ENCODE measurements at places on chromosomes 16 and 17.

DNA sequence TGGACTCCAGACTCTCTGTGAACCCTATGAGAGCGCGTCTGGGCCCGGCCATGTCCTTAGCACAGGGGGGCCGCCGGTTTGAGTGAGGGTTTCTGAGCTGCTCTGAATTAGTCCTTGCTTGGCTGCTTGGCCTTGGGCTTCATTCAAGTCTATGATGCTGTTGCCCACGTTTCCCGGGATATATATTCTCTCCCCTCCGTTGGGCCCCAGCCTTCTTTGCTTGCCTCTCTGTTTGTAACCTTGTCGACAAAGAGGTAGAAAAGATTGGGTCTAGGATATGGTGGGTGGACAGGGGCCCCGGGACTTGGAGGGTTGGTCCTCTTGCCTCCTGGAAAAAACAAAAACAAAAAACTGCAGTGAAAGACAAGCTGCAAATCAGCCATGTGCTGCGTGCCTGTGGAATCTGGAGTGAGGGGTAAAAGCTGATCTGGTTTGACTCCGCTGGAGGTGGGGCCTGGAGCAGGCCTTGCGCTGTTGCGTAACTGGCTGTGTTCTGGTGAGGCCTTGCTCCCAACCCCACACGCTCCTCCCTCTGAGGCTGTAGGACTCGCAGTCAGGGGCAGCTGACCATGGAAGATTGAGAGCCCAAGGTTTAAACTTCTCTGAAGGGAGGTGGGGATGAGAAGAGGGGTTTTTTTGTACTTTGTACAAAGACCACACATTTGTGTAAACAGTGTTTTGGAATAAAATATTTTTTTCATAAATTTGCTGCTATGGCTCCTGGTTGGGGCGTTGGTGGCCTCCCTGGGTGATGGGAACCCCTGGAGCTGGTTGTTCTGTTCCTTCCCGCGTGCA, 23.1 kb downstream of the STAT5A start:
- no peak for DNase-seq

DNA sequence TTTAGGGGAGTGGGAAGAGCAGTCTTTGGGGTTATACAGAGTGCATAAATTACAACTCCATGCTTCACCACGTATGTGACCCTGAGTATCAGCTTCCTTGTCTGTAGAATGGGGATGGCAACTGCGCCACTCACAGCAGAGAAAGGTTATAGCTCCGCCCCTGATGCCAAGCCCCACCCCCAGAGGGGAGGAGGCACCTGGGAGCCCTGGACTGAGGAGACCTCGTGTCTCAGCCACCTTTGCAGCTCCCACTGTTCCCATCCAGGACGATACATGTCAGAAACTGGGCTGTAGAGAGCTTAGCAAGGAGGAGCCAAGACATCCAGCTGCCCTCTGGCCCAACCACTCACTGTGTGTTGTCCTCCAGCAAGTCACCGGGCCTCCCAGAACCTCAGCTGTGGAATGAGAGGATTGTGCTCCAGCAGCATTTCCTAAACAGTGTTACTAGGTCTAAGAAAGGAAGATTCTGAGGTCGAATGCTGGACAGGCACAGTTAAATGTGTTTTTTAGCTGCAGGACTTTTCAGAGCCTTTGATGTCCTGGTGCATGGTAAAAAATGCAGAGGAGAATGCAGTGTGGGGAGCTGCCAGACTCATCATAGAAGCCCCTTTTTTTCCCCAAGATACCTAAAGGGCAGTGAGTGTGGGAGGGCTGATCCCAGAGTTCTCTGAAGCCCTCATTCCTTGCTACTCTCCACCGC, 49.4 kb downstream of the BEAN1 start:
- DNase-seq = peak; percentile 50

- DNase-seq = no peak
These were observed 5.6 kb downstream of the SLC16A3 start for GRCh38 chr17:82234211-82235055.

DNA sequence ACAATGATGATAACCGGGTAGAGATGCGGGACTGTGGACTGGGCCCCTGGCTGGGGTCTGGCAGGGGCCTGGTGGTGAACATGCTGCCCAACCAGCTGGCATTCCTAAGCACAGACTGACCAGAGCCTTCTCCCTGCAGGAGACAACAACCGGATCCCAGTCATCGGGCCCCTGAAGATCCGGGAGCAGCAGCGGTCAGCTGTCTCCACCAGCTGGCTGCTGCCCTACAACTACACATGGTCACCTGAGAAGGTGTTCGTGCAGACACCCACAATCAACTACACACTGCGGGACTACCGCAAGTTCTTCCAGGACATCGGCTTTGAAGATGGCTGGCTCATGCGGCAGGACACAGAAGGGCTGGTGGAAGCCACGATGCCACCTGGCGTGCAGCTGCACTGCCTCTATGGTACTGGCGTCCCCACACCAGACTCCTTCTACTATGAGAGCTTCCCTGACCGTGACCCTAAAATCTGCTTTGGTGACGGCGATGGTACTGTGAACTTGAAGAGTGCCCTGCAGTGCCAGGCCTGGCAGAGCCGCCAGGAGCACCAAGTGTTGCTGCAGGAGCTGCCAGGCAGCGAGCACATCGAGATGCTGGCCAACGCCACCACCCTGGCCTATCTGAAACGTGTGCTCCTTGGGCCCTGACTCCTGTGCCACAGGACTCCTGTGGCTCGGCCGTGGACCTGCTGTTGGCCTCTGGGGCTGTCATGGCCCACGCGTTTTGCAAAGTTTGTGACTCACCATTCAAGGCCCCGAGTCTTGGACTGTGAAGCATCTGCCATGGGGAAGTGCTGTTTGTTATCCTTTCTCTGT, 5.1 kb upstream of the SLC7A6 start:
- no peak for DNase-seq

- DNase-seq = no peak
These were observed 41.6 kb downstream of the SNX11 start for GRCh38 chr17:48148854-48149786.

- DNase-seq = no peak
These were observed 40.1 kb downstream of the HIC1 start for GRCh38 chr17:2094891-2095535.

GRCh38 chr17:17840751-17841591, 4.2 kb upstream of the SREBF1 start:
- DNase-seq = no peak

- no peak for DNase-seq
These were observed 16.4 kb downstream of the CACNG4 start for GRCh38 chr17:66980896-66981295.

- DNase-seq = no peak
These were observed 459.1 kb downstream of the GRIN2A start for GRCh38 chr16:9723136-9723535.

DNA sequence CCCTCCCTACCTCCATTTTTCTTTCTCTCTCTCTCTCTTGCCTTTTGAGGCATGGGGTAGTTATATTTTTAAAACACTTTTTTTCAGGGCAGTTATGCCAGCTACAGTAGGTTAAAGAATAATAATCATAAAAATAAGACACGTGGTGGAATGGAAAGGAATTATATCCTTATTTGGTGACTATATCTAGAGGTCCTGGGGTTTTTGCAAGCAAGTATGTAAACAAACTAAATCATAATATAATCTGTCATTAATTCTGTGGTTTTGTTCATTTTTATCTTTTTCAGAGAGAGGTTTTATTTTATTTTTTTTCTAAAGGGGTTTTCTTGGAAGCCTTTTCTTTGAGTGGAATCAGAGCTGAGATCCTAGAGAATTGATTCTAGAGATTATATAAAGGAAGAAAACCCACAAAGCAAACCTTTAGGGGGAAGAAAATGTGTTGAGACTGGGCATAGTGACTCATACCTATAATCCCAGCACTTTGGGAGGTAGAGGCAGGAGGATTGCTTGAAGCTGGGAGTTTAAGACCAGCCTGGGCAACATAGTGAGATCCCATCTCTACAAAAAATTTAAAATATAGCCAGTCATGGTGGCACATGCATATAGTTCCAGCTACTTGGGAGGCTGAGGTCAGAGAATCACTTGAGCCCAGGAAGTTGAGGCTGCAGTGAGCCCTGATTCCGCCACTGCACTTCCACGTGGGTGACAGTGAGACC, 53.2 kb downstream of the NQO1 start:
- no peak for DNase-seq

DNA sequence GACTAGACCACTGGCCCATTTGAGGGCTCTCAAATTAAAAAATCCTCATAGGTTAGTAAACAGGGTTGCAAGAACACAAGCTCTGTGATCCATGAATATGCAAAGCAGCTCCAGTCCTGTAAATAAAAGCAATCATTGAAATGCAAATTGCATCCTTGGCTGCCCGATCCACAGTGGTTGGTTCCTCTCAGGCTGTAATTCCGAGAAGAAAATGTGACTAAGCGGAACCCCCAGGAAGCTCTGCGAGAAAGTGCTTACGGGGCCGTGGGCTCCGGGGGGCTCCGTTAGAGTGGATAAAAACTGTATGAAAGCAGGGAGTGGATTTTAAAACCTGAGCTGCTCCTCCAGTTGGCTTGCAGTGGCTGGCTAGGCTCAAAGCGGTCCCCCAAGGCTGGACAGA, 2.5 kb downstream of the GPRC5B start:
- DNase-seq = no peak

- no peak for DNase-seq
These were observed 7.7 kb upstream of the KCNH6 start for GRCh38 chr17:63515426-63515825.

GRCh38 chr16:55868137-55868536, 7.0 kb downstream of the CES5A start:
- DNase-seq = no peak

- DNase-seq = peak; percentile 47
These were observed 200.8 kb downstream of the PRKCB start for GRCh38 chr16:24036614-24037013.

- peak; percentile 3 for DNase-seq
These were observed at the start of gene TMEM98 for GRCh38 chr17:32927724-32928585. TSS of gene TMEM98 (plus strand) at chr17:32928153. CDS start at chr17:32931529, 3,376 bp downstream.

DNA sequence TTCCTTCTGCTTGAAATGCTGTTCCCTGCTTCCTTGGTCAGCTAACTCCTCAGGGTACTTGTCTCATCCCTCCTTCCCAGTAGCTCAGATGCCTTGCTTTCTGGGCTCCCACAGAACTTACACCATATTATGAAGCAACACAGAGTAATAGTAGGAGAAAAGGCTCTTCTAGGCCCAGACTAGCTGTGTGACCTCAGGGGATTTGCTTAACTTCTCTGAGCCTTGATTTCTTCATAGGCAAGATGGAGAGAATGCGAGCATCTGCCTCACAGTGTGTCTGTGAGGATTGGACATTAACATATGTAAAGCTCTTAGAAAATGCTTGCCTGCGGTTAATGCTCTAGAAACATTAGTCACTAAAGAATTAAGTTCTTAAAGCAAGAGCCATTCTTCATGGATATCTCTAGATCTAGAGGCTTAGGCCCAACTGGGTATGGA, 22.3 kb upstream of the PECAM1 start:
- no peak for DNase-seq

GRCh38 chr16:27458258-27458657, 56.3 kb downstream of the IL21R start:
- DNase-seq = no peak

DNA sequence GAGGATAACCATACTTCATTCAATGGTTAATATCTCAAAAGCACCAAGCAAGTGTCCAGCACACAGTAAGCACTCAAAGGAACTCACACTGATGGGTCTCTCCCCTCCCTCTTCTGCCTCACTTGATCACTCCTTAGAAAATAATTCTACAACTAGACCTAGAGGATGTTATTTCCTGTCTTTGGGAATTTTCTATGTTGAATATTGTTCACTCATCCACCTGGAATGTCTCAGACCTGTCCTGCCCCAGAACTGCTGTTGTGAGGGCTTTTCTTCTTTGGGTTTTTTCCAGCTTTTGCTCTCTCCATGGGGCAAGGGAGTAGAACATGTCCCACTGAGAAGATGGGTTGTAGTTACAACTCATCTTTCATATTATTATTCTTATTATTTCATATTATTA, 25.3 kb downstream of the NXPH3 start:
- no peak for DNase-seq

DNA sequence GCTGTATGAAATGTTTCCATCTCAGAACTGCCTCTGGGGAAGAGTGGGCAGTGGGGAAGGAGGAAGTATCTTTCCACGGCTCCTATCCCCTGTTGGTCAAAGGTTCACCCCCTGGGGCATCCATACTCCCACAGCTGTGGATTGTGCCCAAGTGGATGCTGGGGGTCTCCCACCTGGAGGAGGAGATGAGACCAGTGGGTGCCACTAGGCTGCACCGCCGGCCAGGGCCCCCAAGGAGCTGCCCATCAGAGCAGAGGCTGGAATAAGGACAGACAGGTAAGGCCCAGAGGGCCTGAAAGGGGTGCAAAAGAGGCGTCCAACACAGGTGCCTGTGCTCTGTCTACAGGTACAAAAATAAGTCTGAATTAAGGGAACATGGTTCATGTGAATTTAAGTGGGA, 87.5 kb downstream of the WSCD1 start:
- DNase-seq = no peak

DNA sequence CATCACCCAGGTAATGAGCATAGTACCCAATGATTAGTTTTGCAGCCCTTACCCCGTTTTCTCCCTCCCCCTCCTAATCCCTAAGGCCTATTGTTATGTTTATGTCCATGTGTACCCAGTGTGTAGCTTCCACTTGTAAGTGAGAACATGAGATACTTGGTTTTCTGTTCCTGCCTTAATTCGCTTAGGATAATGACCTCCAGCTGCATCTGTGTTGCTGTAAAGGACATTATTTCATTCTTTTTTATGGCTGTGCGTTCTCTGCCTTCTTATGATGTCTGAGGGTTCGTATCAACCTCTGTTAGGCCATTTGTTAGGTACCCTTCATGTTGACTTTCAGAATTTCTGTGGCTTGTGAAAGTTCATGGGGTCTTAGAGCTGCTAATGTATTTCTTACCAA, 31.0 kb downstream of the CTCF start:
- no peak for DNase-seq

- no peak for DNase-seq
These were observed 145.0 kb downstream of the SEC14L1 start for GRCh38 chr17:77285594-77286390.
